ENCODE measurements at places on chromosomes 3 and 15.

GRCh38 chr3:163605915-163606314, 1472.4 kb downstream of the SI start:
- DNase-seq = no peak

DNA sequence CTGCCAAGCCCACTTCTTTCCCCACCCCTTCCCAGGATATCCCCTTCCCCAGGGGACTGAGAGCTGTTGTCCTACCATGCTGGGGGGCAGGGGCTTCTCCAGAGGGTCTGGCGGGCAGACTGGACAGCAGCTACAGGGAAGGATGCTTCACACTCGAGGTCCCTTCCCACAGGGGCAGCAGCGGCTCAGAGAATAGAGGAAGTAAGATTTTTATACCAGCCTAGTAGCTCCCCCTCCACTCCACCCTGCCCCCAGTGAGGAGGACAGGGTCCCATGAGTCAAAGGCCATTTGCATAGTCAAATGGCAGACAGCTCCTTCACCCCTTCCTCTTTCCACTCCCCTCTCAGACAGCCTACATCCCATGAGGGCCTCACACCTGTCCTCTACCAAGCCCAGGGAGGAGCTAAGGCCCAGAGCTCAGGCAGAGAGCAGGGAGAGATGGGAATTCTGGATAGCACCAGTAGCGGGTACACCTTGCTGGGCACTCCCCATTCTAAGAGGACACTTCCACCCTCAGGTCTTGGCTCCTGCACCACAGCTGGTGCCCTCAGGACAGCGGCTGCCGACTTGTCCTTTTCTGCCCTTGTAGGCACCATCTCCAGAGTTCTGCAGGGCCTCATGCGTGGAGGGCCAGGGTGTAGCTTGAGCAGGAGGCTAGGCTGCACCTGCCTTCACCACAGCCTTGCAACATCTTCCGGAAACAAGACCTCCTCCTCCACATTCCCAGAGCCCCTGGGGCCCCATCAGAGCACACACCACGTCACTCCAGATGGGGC, at the start of gene TLR9:
Gene TLR9, minus strand, starts transcription at position 194 of the 777 bp plus-strand sequence. Its CDS starts 116 bp downstream, at position 78.
- DNase-seq = no peak

GRCh38 chr3:70261283-70261682, 51.2 kb downstream of the MDFIC2 start:
- DNase-seq = no peak

GRCh38 chr3:61358364-61358763, 107.1 kb upstream of the FHIT start:
- peak; percentile 5 for DNase-seq

GRCh38 chr3:189806171-189806951, 175.2 kb downstream of the TP63 start:
- DNase-seq = peak; percentile 97

DNA sequence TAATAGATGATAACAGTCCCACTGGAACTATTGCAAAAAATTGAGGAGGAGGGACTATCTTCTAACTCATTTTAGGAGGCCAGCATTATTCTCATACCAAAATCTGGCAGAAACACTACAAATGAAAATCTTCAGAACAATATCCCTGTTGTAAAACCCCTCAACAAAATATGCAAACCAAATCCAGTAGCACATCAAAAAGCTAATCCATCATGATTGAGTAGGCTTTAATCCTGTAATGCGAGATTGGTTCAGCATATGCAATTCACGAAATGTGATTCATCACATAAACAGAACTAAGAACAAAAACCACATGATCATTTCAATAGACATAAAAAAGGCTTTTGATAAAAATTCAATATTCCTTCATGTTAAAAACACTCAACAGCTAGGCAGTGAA, 23.9 kb upstream of the PLSCR2 start:
- DNase-seq = no peak

GRCh38 chr3:135239615-135239884, 444.5 kb downstream of the EPHB1 start:
- peak; percentile 65 for DNase-seq

DNA sequence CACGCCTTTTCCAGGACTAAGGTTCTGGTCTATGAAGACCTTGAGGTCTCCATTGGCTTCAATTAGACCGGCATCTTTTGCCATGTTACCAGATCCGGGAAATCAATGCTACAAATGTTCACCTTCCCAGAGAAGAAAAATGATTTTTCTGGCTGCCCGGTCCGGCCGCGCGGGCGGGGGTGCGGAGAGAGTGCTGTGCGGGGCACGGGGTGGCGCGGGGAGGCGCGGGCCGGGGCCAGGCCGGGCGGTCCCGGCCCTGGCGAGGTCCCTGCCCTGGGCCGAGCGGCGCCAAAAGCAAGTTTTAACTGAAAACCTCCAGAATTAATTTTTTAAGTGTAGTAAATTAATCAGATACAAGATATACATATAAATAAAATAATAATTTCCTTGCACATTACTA, 128.2 kb downstream of the MINAR1 start:
- no peak for DNase-seq

- no peak for DNase-seq
Measured at GRCh38 chr3:114557791-114558190, 264.0 kb downstream of the TIGIT start.

DNA sequence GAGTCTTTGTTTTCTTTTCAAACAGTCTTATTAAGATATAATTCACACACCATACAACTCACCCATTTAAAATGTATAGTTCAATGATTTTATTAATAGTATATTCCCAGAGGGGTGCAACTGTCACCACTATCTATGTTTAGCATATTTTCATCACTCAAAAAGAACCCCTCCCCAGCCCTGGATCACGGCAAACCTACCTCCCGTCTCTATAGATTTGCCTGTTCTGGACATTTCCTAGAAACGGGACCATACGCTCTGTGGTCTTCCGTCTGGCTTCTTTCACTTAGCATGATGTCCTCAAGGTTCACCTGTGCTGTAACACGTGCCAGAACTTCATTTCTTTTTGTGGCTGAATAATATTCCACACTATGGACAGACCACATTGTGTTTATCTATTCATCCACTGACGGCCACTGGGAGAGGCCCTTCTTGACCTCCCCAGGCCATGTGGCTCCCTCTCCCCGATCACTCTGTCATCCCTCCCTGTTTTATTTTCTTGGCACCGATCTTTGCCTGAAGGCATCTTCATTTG, 56.4 kb downstream of the IQSEC1 start:
- DNase-seq = no peak

DNA sequence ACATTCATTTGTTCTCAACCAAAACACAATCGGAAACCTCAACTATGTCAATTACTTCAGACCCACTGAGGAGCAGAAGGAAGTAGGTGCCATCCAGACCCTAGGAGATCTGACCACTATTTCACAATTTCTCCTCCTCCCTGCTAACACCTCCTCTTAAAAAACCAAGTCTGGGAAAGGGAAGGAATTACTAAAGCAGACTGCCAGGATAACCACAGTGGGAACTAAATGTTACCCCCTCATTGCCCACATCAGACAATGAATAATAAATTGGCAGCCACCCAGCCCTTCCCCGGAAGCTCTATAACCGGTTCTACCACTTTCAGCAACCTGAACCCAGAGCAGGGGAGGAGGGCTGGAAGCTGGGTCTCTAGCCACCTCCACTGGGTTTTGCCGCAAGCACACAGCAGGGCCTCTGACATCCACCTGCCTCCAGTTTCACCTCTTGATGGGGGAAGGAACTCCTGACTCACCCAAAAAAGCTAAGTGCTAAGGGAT, 17.6 kb downstream of the C15orf62 start:
- DNase-seq = peak; percentile 87

GRCh38 chr3:120450600-120451271, at the start of gene FSTL1:
Gene FSTL1 (minus strand): TSS chr3:120450992. CDS start chr3:120450746, 246 bp downstream.
- peak; percentile 50 for DNase-seq

DNA sequence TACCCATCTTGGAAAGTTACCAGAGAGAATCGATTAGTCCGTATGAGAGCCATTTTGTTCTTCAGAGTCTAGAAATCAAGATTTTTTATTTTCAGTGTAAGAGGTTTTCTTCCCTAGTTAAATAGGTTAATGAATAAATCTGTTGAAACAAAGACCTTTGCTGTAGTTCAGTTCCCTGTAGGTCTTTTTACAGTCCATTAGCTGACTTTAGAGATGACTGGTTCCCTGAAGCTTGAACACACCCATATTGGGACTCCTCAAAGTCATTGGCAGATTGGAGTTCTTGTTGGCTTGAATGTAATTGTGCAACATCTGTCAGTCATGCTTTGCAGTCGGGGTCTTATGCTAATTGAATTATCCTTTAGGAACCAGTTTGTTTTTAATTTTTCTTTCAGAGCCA, 45.3 kb downstream of the SEMA6D start:
- no peak for DNase-seq

DNA sequence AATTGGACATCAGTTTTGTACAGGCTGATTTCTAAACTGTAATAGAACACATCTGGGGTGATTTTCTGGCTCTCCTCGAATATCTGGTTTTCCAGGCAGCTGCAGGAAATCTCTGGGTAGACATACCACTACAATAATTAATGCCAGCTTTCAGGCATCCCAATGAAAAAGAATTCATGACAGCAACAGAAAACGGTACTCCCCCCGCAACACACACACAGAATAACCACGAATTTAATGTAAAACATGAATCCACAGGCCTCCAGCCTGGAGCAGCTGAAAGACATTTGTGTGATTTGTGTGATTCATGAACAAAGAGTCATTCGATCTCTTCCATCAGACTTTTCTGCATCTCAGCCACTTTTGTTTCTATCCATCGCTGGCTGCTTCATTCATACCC, 262.2 kb downstream of the MAGI1 start:
- DNase-seq = no peak

- peak; percentile 28 for DNase-seq
Measured at GRCh38 chr15:96693990-96694517, 363.6 kb downstream of the NR2F2 start.

DNA sequence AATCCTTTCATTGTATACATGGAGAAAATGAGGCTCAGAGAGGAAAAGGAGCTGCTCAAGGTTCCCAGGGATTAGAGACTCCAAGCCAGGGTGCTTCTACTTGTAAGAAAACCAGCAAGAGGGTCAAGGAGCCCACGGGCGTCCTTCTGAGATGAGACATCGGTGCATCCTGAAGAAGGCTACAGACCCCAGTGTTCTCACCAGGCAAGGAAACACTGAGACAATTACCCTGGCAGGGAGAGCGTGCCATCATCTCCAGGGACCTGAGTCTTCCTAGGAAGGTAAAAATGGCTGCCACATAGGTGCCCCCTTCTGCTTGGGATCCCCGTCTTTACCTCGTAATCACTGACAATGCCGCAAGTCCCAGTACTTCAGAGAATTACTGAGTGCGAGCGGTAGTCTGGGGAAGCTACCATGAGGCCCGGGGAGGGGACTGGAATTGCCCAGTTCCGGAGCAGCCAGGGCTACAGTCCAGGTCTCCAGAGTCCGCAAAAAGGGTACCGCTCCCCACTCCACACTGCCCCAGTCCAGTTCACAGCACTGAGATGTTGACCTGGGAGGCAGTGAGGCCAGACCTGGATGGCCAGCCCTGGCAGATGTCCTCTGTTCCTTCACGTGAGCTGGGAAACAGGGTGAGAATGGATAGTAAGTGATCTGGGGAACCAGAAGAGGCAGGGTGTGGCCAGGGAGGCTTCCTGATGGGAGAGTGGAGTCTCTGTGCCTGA, 164.7 kb upstream of the SMAD3 start:
- DNase-seq = no peak

DNA sequence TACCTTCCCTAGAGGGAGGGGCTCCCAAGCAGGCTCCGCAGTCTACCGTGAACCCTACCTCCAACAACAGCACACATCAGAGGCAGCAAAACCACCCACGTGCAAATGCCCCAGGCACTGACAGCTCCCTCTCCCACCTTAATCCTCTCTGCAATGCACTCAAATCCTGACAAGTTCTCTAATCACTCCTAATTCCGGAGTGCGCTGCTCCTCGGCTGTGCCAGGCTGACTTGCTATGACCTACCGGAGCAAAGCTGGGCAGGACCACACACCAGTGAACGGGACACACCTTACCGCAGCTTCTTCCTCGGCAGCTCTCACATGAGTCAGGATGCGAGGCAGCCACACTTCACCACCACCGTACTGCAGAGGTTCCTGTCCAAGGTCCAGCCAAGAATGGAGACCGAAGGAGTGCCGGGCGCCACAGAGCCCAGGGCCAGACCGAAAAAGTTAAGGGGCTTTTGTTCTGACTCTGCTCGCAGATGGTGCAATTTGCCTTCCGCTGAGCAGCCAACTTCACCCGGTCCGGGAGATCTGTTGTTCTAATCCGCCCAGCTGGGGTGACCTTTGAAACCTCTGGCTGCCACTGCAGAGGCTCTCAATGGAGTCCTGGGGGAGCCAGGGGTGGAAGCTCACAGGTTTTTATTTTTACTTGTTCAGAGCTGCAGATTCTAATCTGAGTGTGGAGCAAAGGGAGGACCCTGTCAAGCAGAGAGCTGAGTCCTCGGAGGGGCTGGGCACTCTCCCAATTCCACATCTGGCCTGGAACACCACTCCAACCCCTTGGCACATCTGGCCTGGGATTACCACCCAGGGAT, 84.4 kb downstream of the MYLK start:
- DNase-seq = peak; percentile 13

DNA sequence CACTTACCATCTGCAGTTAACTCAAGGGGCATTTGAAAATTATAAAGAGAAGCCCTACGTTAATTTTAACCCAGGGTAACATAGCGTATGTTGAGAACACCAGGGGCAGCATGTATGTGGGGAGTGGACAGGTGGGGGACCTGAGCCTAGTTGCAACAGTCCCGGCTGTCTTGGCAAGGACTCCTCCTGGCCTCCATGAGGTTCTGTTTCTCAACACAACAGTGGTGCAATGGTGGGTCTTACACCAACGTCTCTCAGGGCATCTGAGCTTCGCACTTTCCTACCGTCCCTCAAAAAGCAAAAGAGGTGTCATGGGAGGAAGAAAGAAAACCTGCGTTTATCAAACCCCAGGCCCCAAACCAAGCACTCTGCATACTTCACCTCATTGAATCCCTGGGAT, 50.6 kb downstream of the MGLL start:
- no peak for DNase-seq

- DNase-seq = no peak
Measured at GRCh38 chr15:88707771-88708654, 69.2 kb downstream of the ISG20 start.

GRCh38 chr3:13440204-13440817, 20.2 kb upstream of the NUP210 start:
- no peak for DNase-seq

DNA sequence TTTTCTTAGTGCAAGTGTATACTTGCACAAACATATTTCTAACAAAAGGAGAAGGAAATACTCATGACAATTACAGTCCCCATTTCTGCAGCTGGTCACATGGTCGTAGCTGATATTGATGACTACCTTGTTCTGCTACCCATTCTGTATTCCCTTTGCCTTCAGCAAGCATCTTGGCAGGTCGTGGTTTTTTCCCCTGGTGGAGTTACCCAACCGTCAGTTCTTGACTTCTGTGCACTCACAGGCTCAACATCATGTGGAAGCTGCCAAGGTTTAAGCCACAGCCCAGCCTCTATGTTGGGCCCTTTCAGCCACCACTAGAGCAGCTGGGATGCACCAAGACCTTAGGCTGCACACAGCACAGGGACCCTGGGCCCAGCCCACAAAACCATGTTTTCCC, 56.1 kb downstream of the VGLL3 start:
- DNase-seq = no peak

GRCh38 chr3:40779039-40779438, 254.3 kb downstream of the ZNF621 start:
- no peak for DNase-seq

Data from NCI-H69 (cell line).